RWPE2 (cell line): ENCODE measurements at places on chromosomes 4 and X.

- DNase-seq, result no peak
These were observed 256.5 kb downstream of the LDB2 start for GRCh38 chr4:16641971-16642370.

DNA sequence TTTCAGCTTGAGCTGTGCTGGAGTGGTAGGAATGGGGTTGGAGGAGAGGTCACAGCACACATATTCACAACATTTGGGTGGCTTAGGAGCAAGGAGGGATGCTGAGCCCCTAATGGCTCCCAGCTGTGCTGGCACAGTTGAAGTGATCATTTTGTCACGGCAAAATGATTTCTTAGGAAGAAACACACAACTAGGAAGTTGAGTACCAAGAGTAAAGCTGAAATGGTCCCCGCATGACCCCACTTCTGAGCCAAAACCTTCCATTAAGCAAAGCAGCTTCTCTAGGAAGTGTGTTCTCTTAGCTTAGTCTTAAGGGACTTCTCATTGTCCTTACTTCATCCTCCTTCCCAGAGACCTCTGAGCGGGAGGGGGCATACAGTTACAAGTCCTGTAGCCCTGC, 12.6 kb downstream of the CAPN6 start:
- DNase-seq, result no peak

DNA sequence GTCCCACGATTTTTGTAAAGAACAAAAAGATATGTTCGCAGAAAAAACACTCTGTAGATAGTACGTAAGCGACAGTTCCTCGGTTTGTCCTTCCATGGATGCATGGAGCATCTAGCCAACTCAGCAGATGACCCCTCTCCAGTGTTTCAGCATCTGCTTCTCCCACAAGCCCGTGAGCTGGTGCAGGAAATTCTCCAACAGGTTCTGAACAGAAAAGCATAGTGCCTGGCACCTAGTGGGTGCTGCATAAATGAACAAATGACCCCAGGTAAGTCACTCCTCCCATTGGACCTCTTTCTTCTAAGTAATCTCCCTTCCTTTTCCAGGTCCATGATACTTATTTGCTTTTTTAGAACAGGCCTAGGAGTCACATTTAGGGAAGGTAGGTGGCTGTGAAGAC, 966 bp upstream of the KIAA0232 start:
- no peak for DNase-seq

DNA sequence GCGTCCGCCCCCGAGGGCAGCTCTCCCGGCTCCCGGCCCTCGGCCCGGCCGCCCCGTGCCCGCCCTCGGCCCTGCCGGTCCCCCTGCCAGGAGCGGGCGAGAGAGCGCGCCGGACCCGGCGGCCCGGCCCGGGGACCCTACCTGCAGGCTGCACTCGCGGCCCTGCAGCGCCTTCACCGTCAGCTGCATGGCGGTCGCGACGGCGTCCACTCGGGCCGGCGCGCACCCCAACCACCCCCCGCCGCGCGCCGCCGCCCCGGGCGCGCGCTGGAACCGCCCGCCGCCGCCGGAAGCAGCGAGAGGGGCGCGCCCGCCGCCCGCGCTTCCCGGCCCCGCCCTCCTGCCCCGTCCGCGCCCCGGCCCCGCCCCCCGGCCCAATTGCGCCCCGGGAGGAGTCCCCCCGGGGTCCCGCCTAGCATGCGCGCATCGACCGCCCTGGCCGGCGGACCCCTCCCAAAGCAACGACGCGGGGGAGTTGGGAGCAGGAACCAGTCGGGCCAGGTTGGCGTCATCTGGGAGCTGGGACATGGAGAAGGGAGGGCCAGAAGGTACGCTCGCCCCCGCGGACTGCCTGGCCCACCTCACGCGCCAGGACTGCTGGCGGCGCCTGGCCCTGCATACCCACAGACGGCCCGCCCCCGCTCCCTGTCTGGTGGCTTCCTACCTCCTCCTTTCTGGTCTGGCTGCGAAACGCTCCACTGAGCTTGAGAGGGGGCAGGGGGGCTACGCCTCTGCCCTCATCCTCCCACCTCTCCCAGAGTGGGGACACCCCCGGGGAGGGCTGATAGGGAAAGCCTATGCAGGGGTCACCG, at the start of gene UBL4A:
Gene UBL4A (minus strand): TSS at position 220 of the 812 bp plus-strand sequence. CDS start 31 bp downstream, at position 189.
- DNase-seq, result peak; percentile 64

GRCh38 chr4:106868381-106869035, 167.6 kb downstream of the DKK2 start:
- DNase-seq, result no peak

DNA sequence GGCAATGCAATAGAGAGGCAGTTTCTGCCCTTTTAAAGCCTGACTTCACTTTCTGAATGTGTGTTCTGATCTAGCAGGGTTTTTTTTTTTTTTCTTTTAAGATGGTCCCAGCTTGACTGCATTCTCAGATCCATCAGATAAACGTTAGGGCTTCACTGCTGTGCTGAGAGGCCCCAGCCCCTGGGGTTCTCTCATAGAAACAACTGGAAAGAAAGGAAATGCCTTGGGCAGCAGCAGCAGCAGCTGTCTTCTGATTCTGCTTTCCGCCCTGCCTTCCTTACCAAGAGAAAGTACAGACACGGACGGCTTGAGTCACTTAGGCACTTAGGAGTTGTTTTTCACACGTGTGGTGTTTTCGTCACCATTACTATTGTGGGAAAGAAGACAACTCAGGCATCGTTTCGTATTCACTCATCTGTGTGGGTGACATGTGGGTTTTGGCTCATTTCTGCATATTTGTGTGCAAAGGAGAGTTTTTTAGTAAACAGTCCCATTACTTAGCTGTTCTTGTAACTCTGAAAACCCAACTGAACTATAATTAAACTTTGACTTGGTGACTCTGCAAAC, 172.0 kb downstream of the PTTG2 start:
- no peak for DNase-seq

- DNase-seq, result no peak
These were observed 120.5 kb downstream of the AFF1 start for GRCh38 chr4:87055311-87055710.

GRCh38 chr4:104465201-104465600, 29.5 kb downstream of the CXXC4 start:
- no peak for DNase-seq

DNA sequence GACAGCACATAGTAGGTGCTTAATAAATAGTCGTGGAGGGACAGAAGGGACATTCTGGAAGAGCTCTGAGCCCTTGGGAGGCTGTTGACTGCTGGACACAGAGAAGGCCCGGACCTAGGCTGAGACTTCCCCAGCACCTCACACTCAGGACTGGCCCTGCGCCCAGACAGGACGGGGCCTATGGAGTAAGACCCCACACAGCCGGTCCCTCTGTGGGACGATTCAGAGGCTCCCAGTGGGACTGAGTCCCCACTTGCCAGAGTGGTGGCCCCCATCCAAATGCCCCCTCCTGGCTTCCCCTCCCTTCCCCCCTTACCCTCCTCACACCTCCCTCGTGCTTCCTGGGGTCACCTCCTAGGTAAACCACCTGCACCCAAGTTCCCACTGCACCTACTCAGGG, 8.9 kb downstream of the ABLIM2 start:
- DNase-seq, result no peak

- DNase-seq, result no peak
These were observed 57.5 kb upstream of the GIMD1 start for GRCh38 chr4:106426069-106426468.

- DNase-seq, result no peak
These were observed 16.7 kb downstream of the HADH start for GRCh38 chr4:108006361-108006760.

DNA sequence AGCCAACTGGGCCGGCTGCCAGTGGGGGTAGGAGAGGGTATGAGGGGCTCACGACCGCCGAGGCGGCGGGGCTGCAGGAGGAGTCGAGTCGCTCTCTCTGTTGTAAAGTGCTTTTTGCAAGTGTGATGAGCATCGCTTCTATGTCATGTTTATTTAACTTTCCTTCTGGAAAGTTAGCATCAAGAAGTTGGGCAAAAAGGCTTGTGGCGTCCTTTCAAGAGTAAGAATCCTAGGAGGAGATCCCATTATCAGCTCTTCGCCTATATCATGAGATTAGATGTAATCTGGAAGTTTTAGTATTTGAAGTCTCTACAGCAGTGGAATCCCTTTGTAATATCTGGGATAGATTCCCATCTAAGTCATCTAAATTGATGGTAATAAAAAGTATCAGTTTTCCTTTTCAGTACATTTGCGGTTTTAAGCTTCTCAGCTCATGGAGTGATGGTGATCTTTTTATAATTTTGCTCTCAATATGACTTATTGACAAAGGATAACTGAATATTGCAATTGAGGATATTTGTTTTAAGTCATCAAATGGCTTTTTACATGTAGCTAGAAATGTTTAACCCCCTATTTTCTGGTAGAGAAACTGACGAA, 1.7 kb downstream of the GALNT7 start:
- DNase-seq, result no peak

GRCh38 chrX:154600759-154601374, 15.9 kb downstream of the CTAG1A start:
- DNase-seq, result no peak

DNA sequence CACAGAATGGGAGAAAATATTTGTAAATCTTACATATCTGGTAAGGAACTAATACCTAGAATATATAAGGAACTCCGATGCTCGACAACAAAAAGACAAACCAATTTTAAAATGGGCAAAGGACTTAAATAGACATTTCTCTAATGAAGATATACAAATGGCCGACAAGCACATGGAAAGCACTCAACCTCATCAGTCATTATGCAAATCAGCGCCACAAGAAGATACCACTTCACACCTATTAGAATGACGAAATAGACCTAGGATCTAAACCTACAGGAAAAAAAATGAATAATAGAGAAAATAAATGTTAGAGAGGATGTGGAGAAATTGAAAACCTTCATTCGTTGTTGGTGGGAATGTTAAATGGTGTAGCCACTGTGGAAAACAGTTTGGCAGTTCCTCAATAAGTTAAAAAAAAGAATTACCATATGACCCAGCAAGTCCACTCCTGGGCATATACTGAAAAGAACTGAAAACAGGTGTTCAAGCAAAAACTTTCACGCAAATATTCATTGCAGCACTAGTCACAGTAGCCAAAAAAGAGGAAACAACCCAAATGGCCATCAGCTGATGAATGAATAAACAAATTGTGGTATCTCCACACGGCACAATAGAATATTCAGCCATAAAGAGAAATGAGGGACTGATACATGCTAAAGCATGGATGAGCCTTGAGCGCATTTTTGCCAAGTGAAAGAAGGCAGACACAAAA, 57.3 kb upstream of the WDR19 start:
- no peak for DNase-seq
